Fibroblast of skin of right biceps (primary cell): ENCODE measurements at places on chromosomes 2 and 18.

- peak; percentile 50 for DNase-seq
Measured at GRCh38 chr18:48949606-48950535, 894 bp downstream of the SMAD7 start.

DNA sequence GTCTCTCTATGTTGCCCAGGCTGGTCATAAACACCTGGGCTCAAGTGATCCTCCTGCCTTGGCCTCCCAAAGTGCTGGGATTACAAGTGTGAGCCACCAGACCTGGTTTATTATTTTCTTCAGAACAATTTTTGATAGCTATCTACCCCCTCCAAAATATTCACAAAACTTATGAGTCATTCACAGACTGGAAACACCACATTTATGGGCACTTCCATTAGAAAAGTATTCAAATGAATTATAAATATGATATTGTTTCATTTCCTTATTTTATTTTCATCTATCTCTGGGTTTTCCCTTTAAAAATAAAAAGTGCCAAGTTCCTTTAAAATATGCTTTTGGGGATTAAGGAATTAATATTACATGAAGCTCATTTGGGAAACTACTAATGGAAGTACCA lies 58.8 kb upstream of the MSTN start:
- no peak for DNase-seq

GRCh38 chr2:45836316-45836715 lies 184.8 kb downstream of the PRKCE start:
- no peak for DNase-seq

GRCh38 chr2:166335284-166335683 lies 40.5 kb downstream of the SCN9A start:
- no peak for DNase-seq

GRCh38 chr2:195044801-195045200 lies 612.2 kb upstream of the SLC39A10 start:
- no peak for DNase-seq

DNA sequence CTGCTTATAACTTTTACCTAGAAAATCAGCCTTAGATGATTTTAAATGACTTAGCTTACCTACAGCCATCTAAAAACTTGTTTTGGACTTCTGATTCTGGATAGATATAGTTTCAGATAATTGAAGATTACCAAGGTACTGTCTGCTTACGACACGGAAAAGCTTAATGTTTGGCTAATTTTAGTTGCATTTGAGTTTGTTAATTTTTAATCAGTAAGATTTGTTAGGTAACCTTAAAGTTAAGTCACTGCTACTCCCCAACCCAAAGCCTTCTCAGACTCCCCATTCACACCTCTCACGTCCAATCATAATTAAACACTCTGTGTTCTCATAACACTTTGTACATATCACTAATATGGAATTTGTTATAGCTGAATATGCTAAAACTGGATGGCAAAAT lies 190.6 kb upstream of the VWC2L start:
- DNase-seq, result no peak
